Kidney (tissue), 22 donors: ENCODE measurements at places on chromosomes 4 and X. TPM values are rescaled to one million over a fixed set of nuclear protein-coding genes. Genes with fewer than 3 reads are reported as not detected.

Gene ARL13A
- not detected for polyA plus RNA-seq

Gene CTAG1A
- polyA plus RNA-seq = not detected

Gene BGN
- polyA plus RNA-seq = 288 TPM

Gene GAB3
- polyA plus RNA-seq = 0.95 TPM

Gene ATP1B4
- not detected for polyA plus RNA-seq

Gene RBM46
- polyA plus RNA-seq = not detected

Gene PNCK
- polyA plus RNA-seq = 5.5 TPM
